ENCODE measurements at places on chromosomes 5 and 9.

DNA sequence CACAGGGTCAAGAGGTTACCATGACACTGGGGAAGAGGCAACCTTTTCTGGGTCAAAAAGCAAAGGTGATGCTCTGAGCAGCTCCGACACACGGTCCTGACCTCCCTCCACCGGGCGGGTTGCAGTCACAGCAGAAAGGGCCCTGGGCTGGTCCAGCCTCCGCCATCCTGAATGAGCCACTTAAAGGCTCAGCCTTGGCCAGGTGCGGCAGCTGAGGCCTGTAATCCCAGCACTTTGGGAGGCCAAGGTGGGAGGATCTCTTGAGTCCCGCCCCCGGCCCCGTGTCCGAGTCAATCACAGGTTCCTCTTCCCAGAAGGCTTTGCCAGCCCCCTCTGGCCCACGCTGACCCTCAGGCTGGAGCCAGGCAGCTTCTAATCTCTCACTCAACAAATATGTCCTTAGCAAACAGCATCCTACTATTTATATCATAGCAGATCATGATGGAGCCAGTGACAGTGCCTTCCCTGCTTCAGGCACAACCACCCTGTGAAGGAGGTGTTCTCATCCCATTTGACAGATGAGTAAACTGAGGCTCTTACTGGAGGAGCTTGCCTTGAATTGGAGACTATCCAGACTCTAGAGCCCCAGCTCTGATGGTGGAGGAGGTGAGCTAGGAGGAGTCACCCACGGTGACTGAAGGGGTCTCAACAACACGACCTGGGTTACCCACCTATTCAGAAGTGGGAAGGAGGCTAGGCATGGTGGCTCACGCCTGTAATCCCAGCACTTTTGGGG is 79.1 kb downstream of the LRSAM1 start:
- DNase-seq = no peak

GRCh38 chr5:88405783-88406182 is 137.1 kb upstream of the TMEM161B start:
- no peak for DNase-seq

- DNase-seq = no peak
These were observed 81.8 kb downstream of the ZNF618 start for GRCh38 chr9:113957821-113958341.

GRCh38 chr9:18806232-18807080 is 226.6 kb downstream of the SAXO1 start:
- no peak for DNase-seq

DNA sequence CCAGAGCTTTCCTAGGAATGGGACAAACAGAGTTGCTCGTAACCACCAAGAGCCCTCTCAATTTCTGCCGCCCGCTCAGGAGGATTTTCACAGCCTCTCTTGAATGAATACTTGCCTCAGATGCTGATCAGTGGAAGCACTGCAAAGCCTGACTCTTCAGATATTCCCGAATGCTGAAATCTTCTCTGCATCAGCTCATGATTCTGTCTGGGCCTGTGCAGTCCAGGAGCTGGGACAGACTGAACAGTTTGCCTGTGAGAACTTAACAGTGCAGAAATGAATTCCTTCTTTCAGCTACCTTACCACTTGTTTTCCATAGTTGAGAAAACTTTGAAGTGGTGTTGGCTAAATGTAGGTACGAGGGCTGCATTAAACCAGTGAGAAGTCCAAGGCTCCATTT is 17.1 kb downstream of the ZNF462 start:
- DNase-seq = no peak

GRCh38 chr9:92655896-92656536 is 13.9 kb downstream of the IPPK start:
- DNase-seq = no peak

- DNase-seq = no peak
These were observed 391.1 kb upstream of the GRAMD2B start for GRCh38 chr5:126031989-126032716.

GRCh38 chr9:532707-533106 is 308.8 kb upstream of the DMRT1 start:
- no peak for DNase-seq

- no peak for DNase-seq
These were observed 81.3 kb downstream of the IZUMO3 start for GRCh38 chr9:24464319-24464951.

- DNase-seq = no peak
These were observed 37.9 kb upstream of the ROPN1L start for GRCh38 chr5:10403829-10404228.

GRCh38 chr5:53323943-53324642 is 156.3 kb upstream of the FST start:
- no peak for DNase-seq

DNA sequence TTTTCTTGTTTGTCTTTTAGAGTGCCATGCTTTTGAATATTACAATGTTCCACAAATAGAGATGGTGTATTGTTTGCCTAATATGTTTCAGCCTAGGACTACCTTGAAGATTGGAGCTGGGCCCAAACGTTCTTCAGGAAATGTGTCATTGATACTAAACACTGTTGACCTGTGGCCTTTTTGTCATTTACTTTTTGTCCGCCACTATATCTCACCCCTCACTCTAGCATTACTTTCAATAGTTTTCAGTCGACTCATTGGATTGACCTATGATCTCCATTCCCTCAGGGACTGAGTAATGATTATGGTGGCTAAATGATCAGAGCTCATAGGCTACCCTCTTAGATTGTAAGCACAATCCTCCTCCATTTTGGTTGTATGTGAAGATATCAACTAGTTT is 115.8 kb downstream of the NUDT12 start:
- no peak for DNase-seq

- no peak for DNase-seq
These were observed 48.5 kb downstream of the SIL1 start for GRCh38 chr5:139149477-139150199.

DNA sequence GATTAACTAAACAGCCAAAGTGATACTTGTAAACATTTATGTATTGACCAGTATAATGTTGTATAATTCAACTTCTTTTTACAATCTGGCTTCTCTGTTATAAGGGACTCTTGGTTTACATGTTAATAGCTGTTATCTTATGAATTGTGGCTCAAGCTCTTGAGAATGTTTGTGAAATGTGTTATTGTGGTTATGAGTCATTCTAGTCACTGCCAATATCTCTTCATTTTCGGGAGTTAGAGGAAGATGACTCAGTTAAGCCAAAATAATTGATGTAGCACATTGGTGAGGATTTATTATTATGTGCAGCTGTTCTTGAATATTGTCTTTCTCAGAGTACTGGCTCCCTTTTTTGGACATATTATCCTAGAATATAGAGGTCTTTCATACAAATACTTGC is 655.2 kb upstream of the RIOK2 start:
- no peak for DNase-seq

- DNase-seq = no peak
These were observed 52.2 kb upstream of the TUT7 start for GRCh38 chr9:86406366-86406765.

- no peak for DNase-seq
These were observed 19.9 kb upstream of the UBAC1 start for GRCh38 chr9:135980926-135981630.
